Midbrain (tissue), 1 donor: ENCODE measurements at places on chromosomes 1 and 21.

DNA sequence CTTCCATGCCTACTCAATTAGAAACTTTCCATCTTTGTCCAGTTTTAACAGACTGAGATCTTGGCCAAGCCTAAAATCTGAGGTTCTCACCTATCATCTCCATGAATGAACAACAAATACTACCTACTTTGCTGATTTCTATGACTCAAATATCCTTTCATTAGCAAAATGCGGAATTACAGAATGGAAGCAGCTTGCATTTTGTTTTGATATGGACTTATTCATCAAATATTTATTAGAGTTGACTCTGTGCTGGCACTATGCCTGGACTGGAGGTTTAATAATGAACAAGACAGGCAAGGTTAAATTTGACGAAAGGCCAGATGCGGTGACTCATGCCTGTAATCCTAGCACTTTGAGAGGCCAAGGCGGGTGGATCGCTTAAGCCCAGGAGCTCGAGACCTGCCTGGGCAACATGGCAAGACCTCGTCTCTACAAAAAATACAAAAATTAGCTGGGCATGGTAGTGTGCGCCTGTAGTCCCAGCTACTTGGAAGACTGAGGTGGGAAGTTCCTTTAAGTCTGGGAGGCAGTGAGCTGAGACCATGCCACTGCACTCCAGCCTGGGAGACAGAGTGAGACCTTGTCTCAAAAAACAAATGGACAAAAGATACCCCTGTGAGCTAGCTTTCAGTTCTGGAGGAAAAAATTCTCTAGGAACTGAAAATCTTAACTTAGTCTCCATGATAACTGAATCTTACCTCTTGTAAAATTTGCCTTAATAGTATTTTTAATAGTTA is 29.4 kb upstream of the SOD1 start:
- no peak for DNase-seq

- DNase-seq: no peak
These were observed 86.8 kb downstream of the SPATA17 start for GRCh38 chr1:217717959-217718358.

GRCh38 chr21:33657124-33657820 is 15.0 kb downstream of the ITSN1 start:
- no peak for DNase-seq

- no peak for DNase-seq
These were observed 277.1 kb downstream of the AJAP1 start for GRCh38 chr1:4931486-4931885.

DNA sequence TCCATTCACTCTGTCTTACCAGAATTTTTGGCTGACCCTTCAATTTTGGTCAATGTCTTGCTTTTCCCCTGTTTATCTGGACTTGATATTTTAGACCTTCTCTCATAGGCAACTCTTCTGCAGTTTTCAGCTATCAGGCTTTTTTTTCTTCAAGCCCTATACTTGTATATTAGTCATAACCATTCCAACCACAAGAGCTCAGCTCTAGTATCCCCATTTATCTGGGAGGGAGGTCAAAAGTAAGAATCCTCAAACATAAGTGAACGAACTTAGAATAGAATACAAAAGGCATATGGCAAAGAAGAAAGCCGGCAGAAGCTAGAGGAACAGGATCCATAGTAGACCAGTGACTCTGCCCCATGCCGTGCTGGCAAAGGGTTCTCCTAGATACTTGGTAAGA is 45.9 kb upstream of the TNFSF4 start:
- DNase-seq: no peak

- no peak for DNase-seq
These were observed 97.9 kb downstream of the OBSCN start for GRCh38 chr1:228305721-228306152.

GRCh38 chr1:29210278-29211085 is 20.3 kb downstream of the MECR start:
- DNase-seq: no peak

DNA sequence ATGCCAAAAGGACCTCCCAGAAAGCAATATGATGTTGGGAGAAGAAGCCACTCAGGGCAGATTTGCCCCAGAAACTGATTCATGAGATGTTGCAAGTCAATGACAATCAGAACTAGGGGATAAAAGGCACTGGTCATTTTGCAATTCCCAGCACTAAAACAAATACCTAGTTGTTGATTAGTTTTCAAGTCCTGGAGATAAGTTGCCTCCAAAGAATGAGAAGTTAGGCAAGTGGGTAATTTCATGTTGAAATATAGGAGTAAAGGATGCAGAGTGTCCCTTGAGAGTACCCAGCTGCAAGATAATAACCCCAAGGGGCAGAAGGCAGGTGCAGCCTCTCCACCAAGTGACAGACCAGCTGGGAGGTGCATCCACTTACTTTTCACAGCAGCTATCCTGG is 363.6 kb downstream of the PBX1 start:
- no peak for DNase-seq

GRCh38 chr1:185917646-185918045 is 183.5 kb downstream of the HMCN1 start:
- DNase-seq: no peak

GRCh38 chr1:211281320-211282022 is 22.3 kb downstream of the RCOR3 start:
- no peak for DNase-seq

- no peak for DNase-seq
These were observed 204.3 kb upstream of the GRIK3 start for GRCh38 chr1:37238364-37239224.

GRCh38 chr1:109687641-109688499 is at the start of gene GSTM1:
TSS of gene GSTM1 (plus strand) at chr1:109687817. CDS start at chr1:109687874, 57 bp downstream.
- no peak for DNase-seq
